ENCODE measurements at places on chromosomes 13 and 19.

GRCh38 chr13:31209172-31209840, 9.5 kb downstream of the B3GLCT start:
- DNase-seq, result no peak

DNA sequence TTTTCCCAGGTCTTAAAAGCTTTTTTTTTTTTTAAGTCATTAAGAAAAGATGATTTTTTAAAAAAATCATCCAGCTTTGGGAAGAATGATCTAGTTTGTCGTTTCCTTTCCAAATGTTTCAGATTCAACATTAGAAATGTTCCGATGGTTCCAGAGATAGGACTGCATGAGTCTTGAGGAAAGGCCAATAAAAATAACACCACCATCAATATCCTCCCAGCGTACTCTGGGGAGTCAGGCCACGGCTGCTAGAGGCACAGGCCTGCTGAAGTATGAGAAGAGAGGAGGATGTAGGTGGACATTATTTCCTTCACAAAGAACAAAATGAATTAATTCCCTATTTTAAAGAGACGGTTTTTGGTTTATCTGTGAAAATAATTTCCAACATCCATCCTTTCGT, 60.0 kb upstream of the SHISA2 start:
- no peak for DNase-seq

- no peak for DNase-seq
Observed at GRCh38 chr19:36152019-36152351, 262 bp downstream of the COX7A1 start.

DNA sequence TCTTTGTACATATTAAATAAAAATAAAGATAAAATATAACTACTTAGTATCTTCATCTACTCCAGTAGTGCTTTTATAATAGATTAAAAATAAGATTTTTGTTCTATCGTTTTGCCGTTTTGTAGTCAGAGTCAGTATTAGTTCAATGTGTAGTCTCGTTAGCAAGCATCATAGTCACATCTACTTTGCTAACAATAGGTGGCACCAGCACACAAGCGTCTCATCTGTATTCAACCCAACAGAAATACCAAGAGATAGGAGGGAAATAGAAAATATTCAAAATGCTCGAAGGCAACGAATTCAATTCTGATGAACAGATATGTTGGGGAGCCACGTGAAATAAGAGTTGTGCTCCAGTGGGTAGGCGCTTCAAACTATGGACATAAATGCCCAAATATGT, 21.4 kb upstream of the MICU2 start:
- DNase-seq, result no peak

GRCh38 chr19:54523403-54523802, 20.8 kb downstream of the LAIR2 start:
- no peak for DNase-seq

GRCh38 chr13:76048675-76049375, 412.7 kb downstream of the LMO7 start:
- no peak for DNase-seq

DNA sequence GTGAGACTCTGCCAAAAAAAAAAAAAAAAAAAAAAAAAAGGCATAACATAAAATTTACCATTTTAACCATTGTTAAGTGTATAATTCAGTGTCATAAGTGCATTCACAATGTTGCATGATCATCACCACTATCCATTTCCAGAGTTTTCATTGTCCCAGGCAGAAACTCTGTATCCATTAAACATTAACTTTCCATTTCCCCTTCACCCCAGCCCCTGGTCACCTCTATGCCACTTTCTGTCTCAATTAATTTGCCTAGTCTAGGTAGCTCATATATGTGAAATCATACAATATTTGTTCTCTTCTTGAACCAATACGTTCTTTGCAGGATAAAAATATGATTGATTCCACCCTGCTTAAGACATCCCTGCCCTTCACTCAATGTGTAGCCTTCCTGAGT, 31.0 kb upstream of the VWA8 start:
- DNase-seq, result no peak

DNA sequence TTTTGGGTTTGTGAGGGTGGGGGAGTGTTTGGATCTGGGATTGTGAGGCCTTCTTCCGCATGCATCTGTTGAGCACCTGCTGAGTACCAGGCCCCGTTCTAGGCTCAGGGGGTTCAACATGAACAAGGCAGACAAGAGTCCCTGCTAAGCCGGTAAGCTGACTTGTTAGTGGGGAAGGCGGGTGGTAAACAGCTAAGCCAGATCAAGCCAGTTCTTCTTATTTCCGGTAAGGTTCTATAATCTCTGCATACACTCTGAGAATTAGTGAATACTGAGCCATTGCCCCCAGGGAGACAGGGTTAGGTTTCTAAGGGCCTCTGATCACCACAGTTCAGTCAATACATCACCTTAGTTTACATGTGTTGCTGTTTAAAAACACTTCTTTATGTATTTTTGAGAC, 9.9 kb upstream of the EHD2 start:
- no peak for DNase-seq

- DNase-seq, result no peak
Observed at GRCh38 chr13:39099231-39099630, 61.0 kb downstream of the NHLRC3 start.

GRCh38 chr19:35461060-35461459, 13.0 kb downstream of the FFAR2 start:
- DNase-seq, result no peak

- DNase-seq, result no peak
Observed at GRCh38 chr13:52707375-52707774, 32.2 kb downstream of the CNMD start.

GRCh38 chr13:84430015-84430414, 547.7 kb upstream of the SLITRK1 start:
- no peak for DNase-seq

- no peak for DNase-seq
Observed at GRCh38 chr13:114122127-114122511, 10.3 kb downstream of the RASA3 start.

GRCh38 chr13:20616059-20616797, 49.3 kb downstream of the IFT88 start:
- no peak for DNase-seq

Data from activated CD8-positive, alpha-beta memory T cell treated with anti-CD3 and anti-CD28 coated beads, Interleukin-2, amount 50 U/mL, for 4 hours (primary cell).